ENCODE measurements at places on chromosomes 3 and 15.

DNA sequence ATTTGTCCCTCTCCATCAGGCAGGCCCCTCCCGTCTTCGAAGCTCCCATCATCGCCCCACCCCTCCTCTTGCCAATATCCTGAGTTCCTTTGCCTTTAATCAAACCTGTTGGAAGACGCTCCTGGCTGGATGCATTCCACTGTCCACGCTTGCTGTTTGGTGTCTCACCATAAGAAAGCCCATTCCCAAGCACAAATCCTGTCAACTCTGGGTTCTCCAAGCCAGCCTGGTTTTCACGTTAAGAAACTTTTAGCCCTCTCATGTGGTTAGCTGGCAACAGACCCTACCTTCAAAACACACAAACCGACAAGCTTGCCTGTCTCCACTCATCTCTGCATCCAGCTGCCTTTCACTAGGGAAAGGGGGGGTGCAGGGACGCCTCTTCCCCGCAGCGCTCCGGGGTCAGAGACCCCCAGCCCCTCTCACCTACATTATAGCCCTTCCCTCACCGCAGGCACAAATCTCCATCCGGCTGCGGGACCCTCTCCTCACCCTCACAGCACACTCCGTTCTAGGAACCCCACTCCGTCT lies 1.1 kb downstream of the GORASP1 start:
- no peak for DNase-seq

DNA sequence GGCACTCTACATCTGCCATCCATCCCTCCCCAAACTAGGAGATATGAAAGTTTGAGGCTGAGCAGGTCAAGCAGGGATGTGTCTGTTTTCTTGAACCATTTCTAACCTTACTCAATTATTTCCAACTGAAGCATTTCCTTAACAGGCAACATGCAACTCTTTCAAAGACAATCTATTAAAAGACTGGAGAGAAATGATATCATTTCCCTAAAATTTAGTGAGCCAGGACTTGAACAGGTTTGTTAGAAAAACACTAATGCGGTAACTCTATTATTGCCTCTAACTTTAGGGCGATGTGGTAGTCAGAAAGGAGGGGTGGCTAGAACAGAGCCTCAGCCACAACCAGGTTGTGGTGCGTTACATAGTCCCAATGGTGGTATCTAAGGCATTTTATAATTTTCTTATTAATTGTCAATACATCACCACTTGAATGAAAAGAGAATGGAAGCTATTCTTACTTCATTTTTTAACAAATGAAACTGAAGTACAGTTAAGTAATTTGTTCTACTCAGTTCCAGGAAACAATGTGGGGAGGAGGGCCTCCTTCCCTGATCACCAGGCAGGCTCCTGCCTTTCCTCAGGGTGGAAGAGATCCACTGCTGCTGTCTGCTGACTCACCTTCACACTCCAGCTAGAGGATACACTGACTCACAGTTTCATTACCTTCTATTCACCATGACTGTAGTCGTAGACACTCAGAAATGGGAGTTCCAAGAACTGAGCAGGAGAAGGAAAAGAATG lies 22.8 kb downstream of the MYO1E start:
- DNase-seq, result peak; percentile 74

- DNase-seq, result no peak
Observed at GRCh38 chr3:148924562-148924961, 59.5 kb downstream of the CPA3 start.

- DNase-seq, result no peak
Observed at GRCh38 chr15:79721256-79721655, 175.6 kb downstream of the MTHFS start.

DNA sequence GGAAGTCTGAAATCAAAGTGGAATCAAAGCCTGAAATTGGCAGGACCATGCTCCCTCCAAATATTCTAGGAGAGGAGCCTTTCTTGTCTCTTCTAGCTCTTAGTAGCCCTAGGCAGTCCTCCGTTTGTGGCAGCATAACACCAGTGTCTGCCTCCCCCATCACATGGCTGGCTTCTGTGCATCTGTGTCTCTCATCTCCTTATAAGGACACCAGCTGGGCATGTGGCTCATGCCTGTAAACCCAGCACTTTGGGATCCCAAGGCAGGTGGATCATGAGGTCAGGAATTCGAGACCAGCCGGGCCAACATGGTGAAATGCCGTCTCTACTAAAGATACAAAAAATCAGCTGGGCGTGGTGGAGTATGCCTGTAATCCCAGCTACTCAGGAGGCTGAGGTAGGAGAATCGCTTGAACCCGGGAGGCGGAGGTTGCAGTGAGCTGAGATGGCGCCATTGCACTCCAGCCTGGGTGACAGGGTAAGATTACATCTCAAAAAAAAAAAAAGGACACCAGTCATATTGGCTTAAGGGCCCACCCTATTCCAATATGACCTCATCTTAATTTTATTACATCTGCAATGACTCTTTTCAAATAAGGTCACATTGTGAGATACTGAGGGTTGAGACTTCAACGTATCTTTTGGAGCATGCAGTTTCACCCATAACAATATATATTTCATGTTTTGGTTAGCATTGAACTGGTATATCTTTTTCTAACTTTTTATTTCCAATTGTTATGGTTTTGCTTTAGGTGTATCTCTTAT lies 148.0 kb upstream of the TPM1 start:
- no peak for DNase-seq

DNA sequence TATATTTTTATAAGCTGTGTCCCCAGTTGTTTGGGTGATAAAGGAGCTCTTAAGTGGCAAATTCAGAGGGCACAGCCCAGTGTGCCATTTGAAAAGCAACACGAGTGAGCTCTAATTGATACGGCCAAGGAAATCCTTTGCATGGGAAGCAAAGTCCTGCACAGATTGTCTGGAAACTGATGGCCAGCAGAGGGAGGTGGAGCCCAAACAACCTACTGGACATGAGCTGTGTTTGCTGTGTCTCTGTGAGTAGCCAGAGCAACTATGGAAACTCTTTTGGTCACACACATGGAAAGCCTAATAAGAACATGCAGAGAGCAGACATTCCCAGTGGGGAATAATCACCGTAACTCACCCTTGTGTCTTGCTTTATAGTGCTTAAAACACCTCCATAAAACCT lies 24.4 kb downstream of the ONECUT1 start:
- DNase-seq, result no peak

- DNase-seq, result no peak
Observed at GRCh38 chr3:161674402-161674801, 177.8 kb downstream of the OTOL1 start.

DNA sequence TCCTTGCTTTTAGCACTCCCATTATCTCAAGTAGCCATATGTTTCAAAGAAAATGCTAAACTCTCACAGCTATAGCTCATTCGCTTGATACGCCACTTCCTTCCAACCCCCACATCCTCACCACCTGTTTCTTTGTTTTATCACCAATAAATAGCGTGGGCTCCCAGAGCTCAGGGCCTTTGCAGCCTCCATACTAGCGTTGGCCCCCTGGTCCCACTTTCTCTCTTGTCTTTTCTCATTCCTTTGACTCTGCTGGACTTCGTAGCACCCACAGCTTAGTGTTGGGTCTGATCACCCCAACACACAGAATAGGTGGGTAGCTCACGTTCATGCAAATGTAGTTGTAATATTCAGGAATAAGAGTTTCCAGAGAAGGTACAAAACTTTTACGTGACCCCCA lies 4.1 kb upstream of the GPD1L start:
- no peak for DNase-seq

DNA sequence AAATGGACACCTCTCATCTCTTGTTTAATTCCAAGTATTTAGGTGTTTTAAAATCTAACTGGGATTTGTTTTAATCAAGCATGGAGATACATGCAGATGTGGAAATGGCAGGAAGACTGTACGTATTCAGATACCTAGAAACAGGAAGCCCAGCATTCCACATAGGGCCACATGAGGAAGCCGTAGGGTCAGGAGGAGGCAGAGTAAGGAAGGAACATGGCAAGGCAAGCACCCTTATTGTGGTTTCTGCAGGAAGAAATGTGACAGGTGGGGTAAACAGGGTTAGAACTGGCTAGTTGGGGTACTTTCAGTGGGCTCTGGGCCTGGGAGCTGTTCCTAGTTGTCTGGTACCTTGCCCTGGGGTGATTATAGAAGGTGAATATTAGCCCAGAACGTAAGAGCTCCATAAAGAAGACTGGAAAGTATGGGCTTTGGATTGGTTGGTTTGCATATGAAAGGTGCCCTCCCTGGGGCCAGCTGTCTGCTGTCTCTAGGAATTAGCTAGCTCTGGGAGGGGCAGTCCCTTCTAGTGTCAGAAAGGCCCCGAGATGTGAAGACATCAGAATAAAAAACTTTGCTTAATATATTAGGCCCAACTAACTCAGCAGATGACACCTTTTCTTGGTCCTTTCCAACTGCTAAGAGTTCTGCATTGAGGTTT lies 107.7 kb upstream of the CADPS start:
- DNase-seq, result no peak

DNA sequence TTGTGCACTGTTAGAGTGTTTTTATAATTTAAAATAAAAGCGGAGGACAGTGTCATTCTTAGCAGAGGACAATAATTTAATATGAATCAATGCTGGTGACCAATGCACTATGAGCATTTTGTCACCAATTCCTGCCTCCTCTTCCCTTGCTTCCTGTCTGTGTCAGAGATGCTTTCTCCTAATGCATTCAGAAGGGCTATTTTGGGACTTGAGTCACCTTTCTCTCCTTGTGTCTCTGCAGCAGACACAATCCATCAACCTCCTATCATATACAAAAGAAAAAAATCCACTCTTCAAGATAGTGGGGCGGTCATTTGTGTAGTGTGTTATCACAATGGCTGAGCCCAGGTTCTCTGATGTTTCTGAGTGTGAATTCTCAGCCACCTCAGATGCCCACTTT lies 191.9 kb upstream of the VEPH1 start:
- DNase-seq, result no peak

GRCh38 chr3:64049136-64049535 lies 25.8 kb upstream of the PSMD6 start:
- DNase-seq, result no peak

- DNase-seq, result no peak
Observed at GRCh38 chr3:104297617-104298016, 1069.1 kb upstream of the ALCAM start.

DNA sequence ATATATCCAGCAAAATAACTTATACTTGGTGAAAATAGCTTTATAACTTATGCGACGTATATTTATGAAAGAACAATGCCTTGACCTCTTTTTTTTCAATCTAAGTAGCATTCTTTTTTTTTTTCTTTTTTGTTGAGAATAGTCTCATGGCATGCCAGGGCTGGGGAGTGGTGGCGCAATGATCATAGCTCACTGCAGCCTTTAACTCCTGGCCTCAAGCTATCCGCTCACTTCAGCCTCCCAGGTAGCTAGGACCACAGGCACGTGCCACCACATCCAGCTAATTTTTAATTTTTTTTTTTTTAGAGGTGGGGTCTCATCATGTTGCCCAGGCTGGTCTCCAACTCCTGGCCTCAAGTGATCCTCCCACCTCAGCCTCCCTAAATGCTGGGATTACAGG lies 43.5 kb downstream of the RAB8B start:
- no peak for DNase-seq

DNA sequence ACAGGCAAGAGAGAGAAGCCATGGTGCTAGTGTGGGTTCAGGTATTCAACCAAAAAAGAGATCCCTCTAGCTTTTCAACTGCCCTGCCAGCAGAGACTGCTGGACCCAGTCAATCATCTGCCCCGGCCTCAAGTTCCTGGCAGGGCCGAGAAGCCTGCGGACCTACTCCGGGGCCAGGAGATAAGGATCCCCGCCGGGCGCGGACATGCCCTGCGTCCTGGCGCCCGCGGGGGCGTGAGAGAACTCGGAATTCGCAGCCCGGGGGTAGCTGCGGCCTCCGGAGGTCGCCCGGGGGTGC lies 821 bp upstream of the MAGI1 start:
- DNase-seq, result no peak

- DNase-seq, result no peak
Observed at GRCh38 chr3:169299889-169300288, 363.6 kb downstream of the MECOM start.

DNA sequence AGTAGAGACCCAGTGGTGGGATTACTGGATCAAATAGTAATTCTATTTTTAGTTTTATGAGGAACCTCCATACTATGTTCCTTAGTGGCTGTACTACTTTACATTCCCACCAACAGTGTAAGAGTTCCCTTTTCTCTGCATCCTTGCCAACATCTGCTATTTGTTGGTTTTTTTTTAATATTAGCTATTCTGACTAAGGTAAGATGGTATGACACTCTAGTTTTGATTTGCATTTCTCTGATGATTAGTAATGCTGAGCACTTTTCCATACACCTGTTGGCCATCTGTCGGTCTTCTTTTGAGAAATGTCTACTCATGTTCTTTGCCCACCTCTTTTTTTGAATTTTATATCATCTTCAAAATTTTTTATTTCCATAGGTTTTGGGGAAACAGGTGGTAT lies 34.2 kb upstream of the RAP2B start:
- DNase-seq, result no peak

GRCh38 chr3:193822492-193823212 lies 229.6 kb downstream of the OPA1 start:
- DNase-seq, result peak; percentile 50

- DNase-seq, result no peak
Observed at GRCh38 chr15:48555241-48555881, 90.1 kb downstream of the FBN1 start.

- no peak for DNase-seq
Observed at GRCh38 chr3:11291808-11292207, 19.6 kb downstream of the ATG7 start.

DNA sequence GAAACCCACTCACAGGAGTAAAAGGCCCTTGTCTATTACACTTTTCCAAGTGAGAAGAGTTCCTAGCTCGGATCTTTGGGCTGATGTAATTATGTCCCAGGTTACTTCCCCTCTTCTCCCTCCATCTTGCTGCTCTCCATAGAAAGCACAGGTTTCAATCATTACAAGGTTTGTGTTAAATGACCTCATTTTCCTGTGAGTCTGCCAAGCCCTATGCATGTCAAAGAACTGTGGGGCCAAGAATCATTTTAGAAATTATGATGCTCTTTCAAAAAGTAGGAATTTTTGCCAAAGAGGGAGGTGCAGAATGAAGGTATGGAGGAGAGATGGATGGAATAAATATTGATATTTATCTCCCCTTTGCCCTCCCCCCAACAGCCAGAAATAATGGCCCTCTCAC lies 129.3 kb upstream of the TPM1 start:
- DNase-seq, result no peak

- DNase-seq, result peak; percentile 29
Observed at GRCh38 chr15:89123181-89123525, 34.9 kb downstream of the ABHD2 start.

DNA sequence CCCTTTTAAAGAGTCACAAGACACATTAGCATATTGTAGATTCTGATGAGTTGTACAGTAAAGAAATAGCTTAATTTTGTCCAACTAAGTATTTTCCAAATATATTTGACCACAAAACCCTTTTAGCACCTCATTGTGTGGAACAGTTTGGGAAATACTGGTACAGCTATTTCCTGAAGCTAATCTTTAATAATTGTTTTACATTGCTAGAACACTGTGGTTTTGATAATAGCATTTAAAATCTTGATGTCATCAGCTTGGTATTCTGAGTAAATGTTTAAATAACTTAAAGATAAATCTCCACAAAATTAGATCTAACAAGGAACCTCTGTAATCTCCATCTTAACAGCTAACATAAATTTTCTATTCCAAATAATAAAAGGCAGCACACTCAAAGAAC lies 140.0 kb upstream of the MLF1 start:
- peak; percentile 20 for DNase-seq

Measured in fibroblast of skin of left biceps (primary cell).